Suppressor macrophage treated with lipopolysaccharide for 1 hour (primary cell): ENCODE measurements at places on chromosomes 2 and 18.
A peak's percentile ranks its signal among the peaks of the same experiment; 100 is the strongest.

GRCh38 chr2:126880324-126880723, 18.4 kb upstream of the TEX51 start:
- no peak for DNase-seq

- DNase-seq, result no peak
Measured at GRCh38 chr2:72985891-72986683, 68.8 kb downstream of the EMX1 start.

- peak; percentile 34 for DNase-seq
Measured at GRCh38 chr2:82837588-82838304, 1621.3 kb downstream of the SUCLG1 start.

DNA sequence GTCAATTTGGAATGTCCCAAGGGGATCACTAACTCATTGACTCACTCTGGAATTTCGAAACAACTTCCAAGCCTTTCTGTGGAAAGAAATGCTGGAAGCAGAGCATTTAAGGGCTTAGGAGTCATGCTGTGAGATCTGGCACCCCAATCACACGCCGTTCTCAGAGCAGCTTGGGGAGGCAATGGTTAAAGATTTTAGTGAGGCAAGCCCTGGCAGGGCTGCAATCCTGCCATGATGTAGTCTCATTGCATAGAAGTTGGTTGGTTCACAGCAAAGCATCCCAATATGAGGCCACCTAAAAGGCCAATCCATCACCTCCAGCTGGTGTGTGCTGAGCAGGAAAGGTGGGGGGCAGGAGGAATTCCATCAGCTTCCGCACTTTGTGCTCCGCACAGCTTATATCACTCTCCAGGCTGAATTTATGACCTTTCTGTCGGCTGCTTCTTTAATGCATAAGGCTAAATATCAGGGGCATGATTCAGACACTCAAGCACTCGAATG, 1043.9 kb upstream of the POU3F3 start:
- no peak for DNase-seq

DNA sequence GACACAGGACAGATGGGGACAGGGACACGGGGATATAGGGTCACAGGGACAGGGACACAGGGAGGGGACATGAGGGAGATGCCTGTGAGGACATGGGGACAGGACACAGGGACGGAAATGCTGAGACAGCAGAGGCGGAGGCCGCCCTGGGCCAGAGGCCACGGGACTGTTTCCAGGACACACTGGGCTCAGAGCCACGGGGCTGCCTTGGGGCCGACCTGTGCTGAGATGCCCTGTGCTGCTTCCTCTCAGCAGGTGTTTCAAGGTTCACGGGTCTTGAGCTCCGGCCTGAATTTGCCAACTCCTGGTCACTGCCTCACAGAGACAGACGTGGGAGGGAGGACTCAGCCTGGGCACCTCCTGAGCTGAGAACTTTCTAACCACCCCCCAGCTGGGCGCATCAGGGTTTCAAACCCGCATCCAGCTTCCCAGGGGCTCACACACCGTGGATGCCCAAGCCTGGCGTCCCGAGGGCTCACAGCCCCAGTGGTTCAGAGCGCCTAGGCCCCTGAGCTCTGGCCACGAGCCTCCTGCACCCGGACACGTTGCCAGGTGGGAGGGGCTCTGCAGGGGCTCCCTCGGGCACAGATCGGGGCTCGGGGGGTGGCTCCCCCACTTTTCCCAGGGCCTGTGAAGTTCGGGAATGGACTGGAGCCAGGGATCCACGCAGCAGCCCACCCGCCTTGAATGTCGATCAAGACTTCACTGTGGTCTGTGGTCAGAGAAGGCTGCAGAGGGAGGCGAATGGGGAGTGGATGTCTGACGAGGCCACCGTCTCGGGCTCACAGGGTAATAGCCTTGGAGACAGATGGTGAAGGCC, 64.1 kb downstream of the SLC66A2 start:
- no peak for DNase-seq
